Stimulated activated CD8-positive, alpha-beta memory T cell treated with anti-CD3 and anti-CD28 coated beads, Interleukin-7, amount 100 ng/mL, for 1 hour (primary cell): ENCODE measurements at places on chromosomes 5 and 9.

GRCh38 chr5:74651710-74652109 is 11.2 kb upstream of the ENC1 start:
- no peak for DNase-seq

DNA sequence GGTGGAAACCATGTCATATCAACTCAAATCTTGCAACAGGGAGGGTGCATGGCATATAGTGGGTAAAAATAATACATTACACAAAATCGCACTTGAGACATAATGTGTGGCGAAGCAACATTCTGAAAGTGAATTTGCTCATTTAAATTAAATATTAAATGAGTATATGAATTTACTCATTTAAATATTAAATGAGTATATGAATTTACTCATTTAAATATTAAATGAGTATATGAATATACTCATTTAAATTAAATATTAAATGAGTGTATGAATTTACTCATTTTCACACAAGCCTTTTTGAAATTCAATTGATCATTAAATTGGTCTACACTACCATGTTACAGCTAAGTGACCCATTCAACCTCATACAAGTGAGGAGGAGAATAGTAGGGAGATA is 10.5 kb downstream of the MAST4 start:
- DNase-seq, result no peak

DNA sequence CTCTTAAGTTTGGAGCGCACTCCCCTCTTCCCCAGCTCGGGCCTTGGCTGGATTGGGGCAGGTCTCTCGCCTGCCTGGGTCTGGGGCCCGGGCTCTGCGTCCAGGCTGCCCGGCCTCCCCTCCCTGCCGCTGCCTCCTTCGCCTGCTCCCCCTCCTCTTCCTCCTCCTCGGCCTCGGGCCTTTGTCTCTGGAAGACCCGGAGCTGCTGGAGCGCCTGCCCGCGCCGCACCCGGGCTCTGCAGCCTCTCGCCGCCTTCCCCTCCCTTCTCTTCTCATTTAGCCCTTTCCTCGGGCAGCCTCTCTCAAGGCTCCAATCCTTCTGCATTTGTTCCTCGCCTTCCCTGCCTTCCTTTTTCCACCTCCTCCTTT is 218.5 kb downstream of the C9orf50 start:
- DNase-seq, result no peak

DNA sequence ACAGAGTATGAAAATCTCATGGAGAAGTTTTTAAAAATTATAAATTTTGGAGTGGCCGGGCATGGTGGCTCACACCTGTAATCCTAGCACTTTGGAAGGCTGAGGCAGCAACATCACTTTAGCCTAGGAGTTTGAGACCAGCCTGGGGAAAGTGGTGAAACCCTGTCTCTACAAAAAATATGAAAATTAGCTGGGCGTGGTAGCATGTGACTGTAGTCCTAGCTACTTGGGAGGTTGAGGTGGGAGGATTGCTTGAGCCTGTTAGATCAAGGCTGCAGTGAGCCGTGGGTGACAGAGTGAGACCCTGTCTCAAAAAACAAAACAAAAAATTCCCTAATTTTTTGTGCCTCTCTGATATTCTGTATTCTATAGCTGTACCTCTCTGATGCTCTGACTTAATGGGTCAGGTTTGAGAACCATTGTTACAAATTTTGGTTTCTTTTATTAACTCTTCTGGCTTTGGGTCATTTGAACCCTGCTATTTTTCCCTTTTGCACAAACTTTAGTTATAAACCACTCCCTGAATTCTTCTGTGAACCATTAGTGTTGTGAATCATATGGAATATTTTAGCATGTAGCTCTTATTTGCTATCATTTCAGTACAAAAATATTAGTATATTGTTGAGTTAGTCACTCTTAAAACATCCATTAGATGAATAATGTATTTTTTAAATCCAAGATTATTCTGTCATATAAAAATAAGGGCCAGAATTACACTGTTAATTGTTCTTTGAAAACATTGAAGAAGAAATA is 51.0 kb downstream of the FER start:
- no peak for DNase-seq

DNA sequence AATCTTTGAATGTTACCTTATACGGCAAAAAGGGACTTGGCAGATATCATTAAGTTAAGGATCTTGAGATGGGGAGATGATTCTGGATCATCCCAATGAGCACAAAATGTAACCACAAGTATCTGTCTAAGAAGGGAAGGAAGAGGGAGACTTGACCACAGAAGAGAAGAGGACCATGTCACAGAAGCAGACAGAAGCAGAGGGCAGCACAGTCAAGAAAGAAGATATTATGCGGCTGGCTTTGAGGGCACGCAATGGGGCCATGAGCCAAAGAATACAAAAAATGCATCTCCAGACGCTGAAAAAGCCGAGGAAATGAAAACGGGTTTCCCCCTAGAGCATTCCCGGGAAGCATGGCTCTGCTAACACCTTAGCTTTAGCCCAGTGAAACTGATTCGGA is 225.3 kb downstream of the NR2F1-AS1 start:
- DNase-seq, result no peak

- no peak for DNase-seq
Observed at GRCh38 chr9:21454149-21454548, 13.9 kb downstream of the IFNA1 start.

DNA sequence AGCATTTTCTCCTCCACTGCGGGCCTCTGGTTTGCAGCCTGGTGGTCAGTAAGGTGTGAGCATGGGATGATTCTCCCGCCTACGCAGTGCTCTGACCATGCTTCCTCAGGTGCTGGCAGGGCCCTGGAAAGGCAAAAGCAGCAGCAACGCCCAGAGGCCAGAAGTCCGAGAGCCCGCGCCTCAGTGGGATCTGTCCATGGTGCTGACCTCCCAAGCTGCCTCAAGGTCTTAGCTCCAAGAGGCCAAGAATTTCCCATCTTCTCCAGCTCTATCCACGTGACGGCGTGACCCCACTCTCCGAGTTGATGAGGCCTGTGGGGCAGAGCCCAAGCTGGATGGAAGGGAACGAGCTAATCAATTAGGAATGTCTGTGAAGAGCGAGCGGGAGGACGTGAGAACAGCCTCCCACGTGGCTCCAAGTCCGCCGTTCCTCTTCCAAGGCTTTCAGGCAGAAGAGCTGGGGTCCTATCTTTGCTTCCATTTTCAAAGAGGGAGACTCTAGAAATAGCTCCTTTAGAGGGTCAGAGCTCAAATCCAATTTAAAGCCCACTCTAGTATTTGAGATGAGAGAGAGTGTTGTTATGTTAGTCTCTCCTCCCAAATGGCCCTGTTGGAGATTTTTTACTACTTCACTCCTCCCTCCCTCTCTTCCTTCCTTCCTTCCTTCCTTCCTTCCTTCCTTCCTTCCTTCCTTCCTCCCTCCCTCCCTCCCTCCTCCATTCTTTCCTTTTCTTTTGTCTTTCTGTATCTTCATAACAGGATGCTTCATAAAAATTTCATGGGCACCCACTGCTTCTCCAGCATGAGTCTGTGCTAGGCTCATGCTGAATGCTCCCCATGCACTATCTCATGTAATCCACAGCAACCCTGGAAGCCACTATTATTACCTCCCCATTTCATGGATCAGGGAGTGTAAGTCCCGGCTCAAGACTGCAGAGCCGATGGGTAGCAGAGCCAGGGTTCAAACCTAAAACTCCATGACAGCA is 69.3 kb downstream of the OLFM1 start:
- no peak for DNase-seq

- no peak for DNase-seq
Observed at GRCh38 chr9:136762915-136763648, 1.2 kb downstream of the LCN15 start.

DNA sequence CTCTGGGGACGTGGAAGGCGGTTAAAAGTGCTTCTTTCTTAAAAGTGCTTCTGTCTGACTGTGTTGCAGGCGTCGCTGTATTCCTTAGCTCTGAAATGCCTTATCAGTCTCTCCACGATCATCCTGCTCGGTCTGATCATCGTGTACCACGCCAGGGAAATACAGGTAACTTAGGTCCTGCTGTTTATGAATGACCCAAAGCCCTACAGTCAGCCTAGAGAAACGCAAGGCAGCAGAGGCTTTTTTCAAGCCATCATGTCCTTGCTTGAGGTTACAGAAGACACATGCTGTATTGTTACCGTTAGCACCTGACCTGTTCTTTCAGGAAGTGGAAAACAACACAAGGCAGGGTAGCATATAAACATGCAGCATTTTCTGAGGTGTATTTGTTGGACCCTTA is 2.0 kb downstream of the KCNN2 start:
- DNase-seq, result no peak

DNA sequence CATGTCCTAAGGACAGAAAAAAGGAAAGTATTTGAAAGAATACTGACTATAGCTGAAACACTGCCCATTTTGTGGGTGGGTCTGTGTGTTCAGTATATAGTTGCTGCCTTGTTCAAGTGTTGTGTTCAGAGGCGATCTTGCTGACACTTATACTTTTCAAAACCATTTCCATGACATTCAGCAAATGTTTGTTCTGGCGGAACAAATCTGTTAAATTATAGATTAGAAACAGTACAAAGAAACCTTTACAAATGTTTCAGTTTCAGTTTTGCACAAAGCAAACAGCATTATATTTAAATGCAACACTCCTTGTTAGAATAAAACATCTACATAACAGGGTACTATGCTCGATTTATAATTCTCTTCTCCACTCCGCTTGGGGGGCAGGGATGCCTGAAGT is 2276.3 kb downstream of the MAT2B start:
- DNase-seq, result no peak
